Stimulated activated CD8-positive, alpha-beta memory T cell treated with anti-CD3 and anti-CD28 coated beads, Interleukin-7, amount 100 ng/mL, for 1 hour (primary cell): ENCODE measurements at places on chromosomes 3 and 15.

GRCh38 chr3:97942801-97943546, 29.3 kb downstream of the RIOX2 start:
- no peak for DNase-seq

- DNase-seq, result no peak
Measured at GRCh38 chr3:188698436-188698835, 473.3 kb upstream of the TPRG1 start.

- no peak for DNase-seq
Measured at GRCh38 chr3:154112146-154112852, 8.9 kb upstream of the ARHGEF26 start.

GRCh38 chr3:41569632-41570305, 370.5 kb downstream of the CTNNB1 start:
- no peak for DNase-seq

DNA sequence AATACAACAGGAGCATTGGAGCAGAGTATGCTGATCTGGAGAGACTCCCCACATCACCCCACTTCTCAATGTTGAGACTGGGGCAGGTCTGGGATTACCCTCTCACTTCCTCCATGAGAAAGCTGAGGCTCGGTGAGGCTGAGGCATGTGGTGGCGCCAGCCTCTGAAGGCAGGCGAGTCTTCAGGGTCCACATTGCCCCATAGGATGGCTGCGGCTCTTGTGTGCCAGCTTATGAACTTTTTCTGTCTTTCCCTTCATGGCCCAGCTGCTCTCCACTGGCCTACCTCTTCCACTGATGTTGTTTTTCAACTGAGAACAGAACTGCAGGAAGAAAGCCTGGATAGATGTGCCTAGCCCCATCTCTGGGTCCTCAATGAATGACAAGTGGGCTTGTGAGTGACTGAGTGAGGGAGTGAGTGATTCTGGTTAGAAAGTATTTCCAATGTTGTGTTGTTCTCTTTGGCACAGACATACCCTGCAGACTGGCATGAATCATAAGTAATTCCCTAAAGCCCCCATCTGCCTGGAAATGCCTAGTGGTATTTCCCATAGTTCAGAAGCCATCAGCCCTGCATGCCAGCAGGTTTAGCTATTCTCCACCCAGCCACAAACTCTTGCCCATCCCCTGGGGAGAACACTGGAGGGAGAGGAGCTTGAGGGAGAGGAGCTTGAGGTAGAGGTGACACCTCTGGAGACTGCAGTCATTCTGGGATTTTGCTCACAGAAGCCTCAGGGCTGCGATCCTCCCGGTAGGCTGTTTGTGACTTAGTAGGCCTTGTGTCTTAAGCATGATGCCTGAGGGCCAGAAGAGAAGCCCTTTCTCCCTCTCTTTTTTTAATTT, 56.9 kb downstream of the AMOTL2 start:
- no peak for DNase-seq

- DNase-seq, result no peak
Measured at GRCh38 chr15:25342629-25343028, 96.2 kb downstream of the UBE3A start.

DNA sequence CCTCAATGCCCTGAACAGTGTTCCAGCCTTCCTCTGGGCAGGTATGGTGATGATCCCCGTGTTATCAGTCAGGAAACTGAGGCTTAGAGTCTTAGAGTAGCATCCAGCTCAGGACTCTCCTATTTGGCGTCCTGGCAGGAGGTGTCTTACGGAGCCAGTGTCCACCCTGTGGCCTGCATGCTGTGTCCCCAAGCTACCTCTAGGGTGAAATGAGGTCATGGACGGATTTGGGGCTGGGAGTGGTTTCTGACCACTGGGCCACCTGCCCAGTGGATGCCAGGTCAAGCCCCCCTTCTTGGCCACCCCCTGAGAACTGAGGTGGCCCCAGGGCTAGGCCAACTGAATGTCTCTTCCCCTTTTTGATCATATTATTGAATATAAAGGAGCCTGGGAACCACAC, 27.2 kb upstream of the SLC6A6 start:
- DNase-seq, result no peak

DNA sequence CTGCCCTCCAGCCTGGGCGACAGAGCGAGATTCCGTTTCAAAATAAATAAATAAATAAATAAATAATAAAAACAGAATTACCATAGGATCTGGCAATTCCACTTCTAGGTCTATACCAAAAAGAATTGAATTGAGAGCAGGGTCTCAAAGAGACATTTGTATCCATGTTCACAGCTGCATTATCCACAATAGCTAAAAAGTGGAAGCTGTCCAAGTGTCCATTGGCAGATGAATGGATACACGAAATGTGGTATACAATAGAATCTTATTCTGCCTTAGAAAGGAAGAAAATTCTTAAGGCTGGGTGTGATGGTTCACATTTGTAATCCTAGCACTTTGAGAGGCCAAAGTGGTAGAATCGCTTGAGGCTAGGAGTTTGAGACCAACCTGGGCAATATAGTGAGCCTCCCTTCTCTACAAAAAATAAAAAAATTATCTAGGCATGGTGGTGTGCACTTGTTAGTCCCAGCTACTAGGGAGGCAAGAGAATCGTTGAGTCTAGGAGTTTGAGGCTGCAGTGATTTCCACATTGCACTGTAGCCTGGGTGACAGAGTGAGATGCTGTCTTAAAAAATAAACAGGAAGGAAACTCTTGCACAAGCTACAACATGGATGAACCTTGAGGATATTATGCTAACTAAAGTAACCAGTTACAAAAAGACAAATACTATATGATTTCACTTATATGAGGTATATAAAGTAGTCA, 24.2 kb downstream of the PFKFB4 start:
- DNase-seq, result no peak

DNA sequence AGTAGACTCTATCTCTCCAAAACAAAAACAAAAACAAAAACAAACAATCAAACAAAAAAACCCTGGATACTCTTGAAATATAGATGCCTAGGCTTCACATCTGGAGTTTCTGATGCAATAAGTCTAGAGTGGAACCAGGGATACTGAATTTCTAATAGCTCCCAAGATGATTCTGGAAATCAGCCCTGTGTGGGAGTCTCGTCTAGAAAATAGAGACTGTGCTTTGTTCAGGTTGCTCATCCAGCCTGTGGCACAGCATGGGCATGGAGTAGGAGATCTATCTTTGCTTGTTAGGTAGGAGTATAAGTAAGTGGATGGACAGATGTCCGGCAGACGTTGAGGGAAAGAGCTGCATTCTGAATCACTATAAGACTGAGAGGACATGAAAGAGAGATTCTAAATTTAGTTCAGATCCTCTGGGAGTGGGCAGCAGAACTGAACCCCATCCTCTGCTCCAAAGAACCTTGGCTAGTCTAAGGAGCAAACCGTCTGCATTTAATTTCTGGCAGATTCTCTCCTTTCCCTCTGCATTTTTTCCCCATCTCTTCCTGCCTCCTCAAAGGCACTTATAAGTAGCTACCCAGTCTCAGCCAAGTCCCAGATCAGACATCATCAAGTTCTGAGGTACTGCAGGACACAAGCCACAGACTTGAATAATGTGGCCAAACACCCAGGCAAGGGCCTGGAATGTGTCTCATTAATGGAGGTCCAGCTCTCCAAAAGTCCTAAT, 92.6 kb upstream of the STRIT1 start:
- DNase-seq, result no peak

- no peak for DNase-seq
Measured at GRCh38 chr3:126154391-126155279, 25.8 kb downstream of the ALDH1L1 start.

DNA sequence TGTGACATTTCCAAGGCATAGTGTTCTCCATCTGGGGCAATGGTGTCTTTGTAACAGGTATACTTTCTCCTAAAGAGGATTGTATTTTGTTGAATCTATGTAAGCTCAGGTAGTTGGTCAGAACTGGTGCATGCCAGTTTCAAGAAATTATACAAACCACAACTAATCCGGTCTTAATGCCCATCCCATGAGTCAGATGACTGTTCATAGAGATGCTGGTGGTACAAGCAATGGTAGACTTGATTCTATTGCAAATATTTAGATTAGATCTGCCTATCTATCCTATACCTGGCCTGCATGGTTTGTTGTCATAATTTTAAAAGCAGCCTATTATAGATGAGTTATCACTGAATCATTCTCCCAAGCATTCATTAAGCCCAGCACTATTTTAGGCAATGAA, 43.5 kb downstream of the ATP13A5 start:
- DNase-seq, result no peak

- DNase-seq, result no peak
Measured at GRCh38 chr3:107430996-107431245, 53.7 kb downstream of the CCDC54 start.

- DNase-seq, result no peak
Measured at GRCh38 chr3:78604341-78604740, 1163.5 kb downstream of the ROBO1 start.

DNA sequence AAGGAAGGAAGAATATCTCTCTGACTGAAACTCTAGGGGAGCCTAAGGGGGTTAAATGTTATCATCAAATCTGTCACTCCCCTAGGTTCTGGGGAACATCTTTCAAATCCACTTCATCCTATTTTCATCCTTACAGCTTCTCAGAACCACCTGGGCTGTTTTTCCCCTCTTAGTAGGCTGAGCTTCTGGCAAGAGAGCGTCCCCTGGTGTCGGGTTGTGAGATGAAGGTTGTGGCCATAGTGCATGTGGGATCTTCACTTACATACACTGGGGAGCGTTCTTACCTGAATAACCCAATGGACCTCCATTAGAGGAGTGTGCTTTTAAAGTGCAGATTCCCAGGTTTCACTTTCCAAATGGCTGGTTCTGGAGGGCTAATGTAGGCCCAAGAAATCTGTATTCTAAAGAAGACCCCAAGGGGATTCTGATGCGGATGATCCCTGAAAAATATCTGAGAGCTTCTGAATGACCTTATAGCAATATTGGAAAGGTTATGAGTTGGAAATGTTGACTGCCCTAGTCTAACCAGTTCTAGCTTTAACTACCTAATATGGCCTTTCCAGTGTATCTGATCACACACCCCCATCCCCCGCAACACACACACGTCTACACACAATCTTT, 663.7 kb downstream of the AGBL1 start:
- DNase-seq, result peak; percentile 37

GRCh38 chr15:41661518-41662225, 1.5 kb downstream of the MGA start:
- peak; percentile 43 for DNase-seq

GRCh38 chr3:64190517-64191515, 34.5 kb downstream of the PRICKLE2 start:
- DNase-seq, result no peak

- no peak for DNase-seq
Measured at GRCh38 chr3:150118219-150118618, 147.5 kb upstream of the PFN2 start.

DNA sequence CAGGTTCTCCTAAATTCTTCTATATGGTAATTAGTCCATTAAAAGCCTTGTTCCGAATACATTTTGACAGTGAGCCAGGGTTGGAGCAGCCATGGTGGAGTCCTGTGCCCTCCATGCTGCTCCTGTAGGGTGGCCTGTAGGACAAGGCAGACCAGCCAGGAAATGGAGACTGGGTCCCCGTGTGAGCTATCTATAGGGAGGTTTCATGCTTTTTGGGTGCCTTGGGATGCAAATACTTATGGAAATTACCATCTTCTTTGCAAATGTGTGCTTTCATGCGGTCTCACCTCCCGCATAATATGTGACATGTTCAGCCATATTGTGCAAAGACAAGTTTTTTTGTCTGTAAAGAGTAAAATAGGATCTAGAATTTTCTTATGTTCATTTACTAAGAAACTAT, 58.0 kb upstream of the FURIN start:
- no peak for DNase-seq

- DNase-seq, result no peak
Measured at GRCh38 chr15:60326343-60326742, 71.4 kb downstream of the ANXA2 start.

- no peak for DNase-seq
Measured at GRCh38 chr3:175187586-175187985, 328.5 kb downstream of the NAALADL2 start.

GRCh38 chr3:117557464-117558090, 848.0 kb downstream of the TUSC7 start:
- DNase-seq, result no peak

DNA sequence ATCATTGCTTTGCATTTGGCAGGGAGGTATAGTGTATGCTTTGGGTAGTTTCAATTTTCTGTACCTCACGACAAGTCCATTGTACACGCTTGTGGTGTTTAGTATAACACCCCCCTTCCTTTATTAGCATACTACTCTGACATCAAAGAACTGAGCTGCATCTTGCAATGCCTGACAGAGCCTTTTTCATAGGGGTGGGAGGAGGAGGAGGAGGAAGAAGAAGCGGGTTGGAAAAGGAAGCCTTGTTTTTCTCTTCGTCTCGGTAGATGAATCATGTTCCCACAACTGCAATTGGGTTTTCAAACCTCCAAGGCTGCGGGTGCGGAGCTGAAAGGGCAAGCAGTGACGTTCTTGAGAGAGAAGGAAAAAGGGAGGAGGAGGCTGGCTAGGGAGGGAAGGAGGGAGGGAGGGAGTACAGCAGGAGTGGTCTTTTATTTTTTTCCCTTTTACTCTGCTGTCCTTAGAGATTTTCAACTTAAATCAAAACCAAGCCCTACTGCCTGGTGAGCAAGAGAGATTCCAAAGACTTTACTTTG, 175.7 kb downstream of the KLHL25 start:
- no peak for DNase-seq

GRCh38 chr3:45131201-45131600, 15.0 kb downstream of the CDCP1 start:
- DNase-seq, result no peak

- no peak for DNase-seq
Measured at GRCh38 chr3:176992565-176992964, 204.7 kb downstream of the TBL1XR1 start.

- DNase-seq, result no peak
Measured at GRCh38 chr3:189809583-189809982, 178.4 kb downstream of the TP63 start.

DNA sequence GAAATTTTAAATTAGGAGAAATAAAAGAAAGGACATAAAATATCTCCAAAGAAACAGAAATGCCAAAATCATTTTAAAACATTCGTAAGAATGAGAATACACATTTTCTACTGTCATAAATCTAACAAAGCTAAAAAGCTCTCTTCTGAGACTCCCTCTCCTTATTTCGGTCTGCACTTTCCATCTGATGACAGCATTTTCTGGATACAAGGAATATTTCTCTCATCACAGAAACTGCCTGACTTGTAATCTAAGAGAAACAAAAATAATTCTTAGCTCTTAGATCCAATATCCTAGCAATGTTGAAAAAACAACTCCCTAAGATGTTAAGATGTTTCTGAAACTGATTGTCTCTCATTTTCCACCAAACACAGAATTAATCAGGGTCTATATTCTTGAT, 93.5 kb downstream of the PEAK1 start:
- DNase-seq, result no peak

GRCh38 chr3:195555110-195555509, 12.0 kb upstream of the PPP1R2 start:
- DNase-seq, result no peak

GRCh38 chr3:131079086-131079485, 52.4 kb downstream of the NEK11 start:
- no peak for DNase-seq

- no peak for DNase-seq
Measured at GRCh38 chr3:156787926-156788663, 38.1 kb upstream of the LEKR1 start.

GRCh38 chr3:78871048-78871447, 896.8 kb downstream of the ROBO1 start:
- no peak for DNase-seq

GRCh38 chr15:59711451-59712243, 22.5 kb upstream of the BNIP2 start:
- DNase-seq, result no peak
